Esophagus squamous epithelium (tissue), 5 donors: ENCODE measurements at places on chromosomes 12 and 14.

- DNase-seq = no peak
Measured at GRCh38 chr14:50402965-50403364, 6.3 kb upstream of the CDKL1 start.

- DNase-seq = no peak
Measured at GRCh38 chr14:28023853-28024252, 742.7 kb upstream of the FOXG1 start.

DNA sequence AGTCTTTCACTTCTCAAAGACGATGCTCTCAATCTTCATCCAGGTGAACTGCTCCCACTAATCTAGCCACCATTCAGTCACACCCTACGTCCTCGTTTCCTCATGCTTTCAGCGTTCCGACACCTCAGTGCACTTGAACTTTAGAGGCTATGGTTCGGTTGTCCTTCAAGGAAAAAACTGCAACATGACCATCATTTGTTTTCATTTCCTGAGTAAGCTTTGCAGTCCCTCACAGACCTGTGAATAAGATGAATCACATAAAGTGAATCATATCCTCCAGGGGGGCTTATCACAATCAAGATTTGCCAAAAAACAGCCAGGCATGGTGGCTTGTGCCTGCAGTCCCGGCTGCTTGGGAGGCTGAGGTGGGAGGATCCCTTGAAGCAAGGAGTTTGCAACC lies 80.2 kb downstream of the TMCC3 start:
- DNase-seq = no peak

DNA sequence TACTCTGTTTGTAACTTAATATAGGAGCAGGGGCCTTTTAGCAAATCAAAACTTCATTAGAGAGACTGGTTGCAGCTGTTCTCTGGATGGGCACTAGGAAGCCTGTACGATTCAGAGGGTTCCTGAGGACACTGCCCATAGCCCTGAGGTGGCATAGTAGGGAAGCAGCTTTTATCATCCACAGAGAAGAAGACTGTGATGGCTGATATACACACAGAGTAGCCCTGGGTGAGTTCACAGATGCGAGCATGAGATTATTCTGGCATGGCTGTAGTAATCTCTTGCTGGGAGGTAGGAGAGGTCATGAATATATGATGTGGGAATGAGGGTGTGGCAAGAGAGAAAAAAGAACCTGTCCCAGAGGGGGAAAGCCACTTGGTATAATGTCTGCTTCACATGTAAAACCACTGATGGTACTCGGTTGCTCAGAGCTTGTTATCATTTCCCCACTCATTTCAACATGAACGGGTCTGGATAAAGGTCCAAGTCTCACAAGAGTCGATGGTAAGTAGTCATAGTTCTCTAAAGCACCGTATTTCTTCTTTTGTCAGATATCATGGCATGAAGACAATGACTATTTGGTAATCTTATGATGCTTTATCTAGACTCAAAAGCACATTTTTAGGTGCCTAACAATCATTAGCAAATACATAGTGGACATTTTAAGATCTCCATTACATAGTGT lies 52.0 kb downstream of the PEBP1 start:
- no peak for DNase-seq

GRCh38 chr14:61556455-61556854 lies 138.9 kb upstream of the HIF1A start:
- DNase-seq = no peak

GRCh38 chr12:124751654-124752355 lies 111.9 kb downstream of the SCARB1 start:
- DNase-seq = no peak

DNA sequence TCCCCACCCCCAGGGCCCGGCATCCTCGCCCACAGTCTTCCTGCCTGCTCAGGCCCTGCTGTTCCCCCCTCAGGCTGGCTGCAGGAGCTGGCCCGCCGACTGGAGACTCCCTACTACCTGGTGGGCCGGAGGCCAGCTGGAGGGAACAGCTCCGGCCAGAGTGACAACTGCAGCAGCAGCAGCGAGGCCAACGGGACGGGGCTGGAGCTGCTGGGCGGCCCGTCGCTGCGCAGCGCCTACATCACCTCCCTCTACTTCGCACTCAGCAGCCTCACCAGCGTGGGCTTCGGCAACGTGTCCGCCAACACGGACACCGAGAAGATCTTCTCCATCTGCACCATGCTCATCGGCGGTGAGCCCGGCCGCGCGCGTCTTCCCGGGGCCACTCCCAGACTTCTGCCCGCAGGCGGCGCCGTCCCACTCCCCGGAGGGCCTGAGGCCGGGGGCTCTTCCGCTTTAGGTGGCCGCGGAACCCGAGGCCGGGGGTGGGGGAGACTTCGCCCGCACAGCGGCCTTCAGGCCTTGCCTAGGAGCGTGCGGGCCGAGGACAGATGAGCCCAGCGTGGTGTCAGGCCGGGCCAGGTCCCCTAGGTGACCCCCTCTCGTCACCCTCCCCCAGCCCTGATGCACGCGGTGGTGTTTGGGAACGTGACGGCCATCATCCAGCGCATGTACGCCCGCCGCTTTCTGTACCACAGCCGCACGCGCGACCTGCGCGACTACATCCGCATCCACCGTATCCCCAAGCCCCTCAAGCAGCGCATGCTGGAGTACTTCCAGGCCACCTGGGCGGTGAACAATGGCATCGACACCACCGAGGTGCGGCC lies 10.2 kb downstream of the KCNH3 start:
- DNase-seq = no peak

DNA sequence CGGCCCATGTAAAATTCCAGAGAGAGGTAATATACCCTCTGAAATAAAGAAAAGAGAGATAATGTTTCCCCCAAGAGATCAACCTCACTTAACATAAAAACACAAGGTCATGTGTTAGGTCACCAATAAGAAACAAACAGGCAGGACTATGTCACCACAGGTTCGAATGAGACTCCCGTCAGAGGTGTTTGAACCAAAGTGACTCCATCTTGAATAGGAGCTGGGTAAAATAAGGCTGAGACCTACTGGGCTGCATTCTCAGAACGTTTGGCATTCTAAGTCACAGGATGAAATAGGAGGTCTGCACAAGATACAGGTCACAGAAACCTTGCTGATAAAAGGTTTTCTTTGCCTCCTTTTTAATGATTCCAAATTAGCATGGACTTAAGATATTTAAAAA lies 6.5 kb downstream of the PYGL start:
- DNase-seq = no peak

GRCh38 chr14:105217774-105218173 lies 30.6 kb upstream of the BTBD6 start:
- no peak for DNase-seq
